ENCODE measurements at places on chromosomes 2 and 18.

- no peak for DNase-seq
Measured at GRCh38 chr2:105795575-105795934, 50.8 kb downstream of the NCK2 start.

- no peak for DNase-seq
Measured at GRCh38 chr2:238801791-238802190, 46.1 kb upstream of the TWIST2 start.

DNA sequence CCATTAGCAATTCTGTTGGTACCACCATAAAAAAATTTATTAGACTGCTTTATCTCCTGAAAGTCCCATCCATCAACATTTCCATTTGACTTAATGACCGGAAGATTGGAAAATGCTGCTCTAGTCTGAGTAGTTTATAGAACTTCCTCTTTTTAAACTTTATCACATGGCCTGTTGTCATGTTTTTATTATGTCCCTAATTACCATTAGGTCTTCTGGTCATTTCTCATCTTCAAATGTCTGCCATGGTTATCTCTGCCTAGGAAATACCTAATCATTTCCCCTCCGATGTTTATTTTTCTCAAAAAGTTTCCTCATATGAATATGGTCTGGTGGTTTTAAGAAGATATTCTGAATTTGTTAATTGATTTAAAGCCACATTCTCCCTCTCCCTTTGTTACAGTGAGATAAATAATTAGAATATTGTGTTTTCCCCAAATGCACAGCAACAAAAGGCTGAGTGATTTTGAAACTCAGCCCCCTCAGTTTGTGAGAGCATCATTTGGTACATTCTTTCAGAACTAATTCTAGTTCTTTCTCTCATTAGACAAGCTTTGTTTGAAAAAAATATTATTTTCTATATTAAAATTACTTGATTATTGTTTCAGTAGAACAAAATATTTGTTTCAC lies 317.1 kb upstream of the ST6GAL2 start:
- no peak for DNase-seq

GRCh38 chr2:183224948-183225347 lies 100.7 kb downstream of the NUP35 start:
- DNase-seq = no peak

GRCh38 chr18:68564351-68564750 lies 150.6 kb downstream of the TMX3 start:
- no peak for DNase-seq

DNA sequence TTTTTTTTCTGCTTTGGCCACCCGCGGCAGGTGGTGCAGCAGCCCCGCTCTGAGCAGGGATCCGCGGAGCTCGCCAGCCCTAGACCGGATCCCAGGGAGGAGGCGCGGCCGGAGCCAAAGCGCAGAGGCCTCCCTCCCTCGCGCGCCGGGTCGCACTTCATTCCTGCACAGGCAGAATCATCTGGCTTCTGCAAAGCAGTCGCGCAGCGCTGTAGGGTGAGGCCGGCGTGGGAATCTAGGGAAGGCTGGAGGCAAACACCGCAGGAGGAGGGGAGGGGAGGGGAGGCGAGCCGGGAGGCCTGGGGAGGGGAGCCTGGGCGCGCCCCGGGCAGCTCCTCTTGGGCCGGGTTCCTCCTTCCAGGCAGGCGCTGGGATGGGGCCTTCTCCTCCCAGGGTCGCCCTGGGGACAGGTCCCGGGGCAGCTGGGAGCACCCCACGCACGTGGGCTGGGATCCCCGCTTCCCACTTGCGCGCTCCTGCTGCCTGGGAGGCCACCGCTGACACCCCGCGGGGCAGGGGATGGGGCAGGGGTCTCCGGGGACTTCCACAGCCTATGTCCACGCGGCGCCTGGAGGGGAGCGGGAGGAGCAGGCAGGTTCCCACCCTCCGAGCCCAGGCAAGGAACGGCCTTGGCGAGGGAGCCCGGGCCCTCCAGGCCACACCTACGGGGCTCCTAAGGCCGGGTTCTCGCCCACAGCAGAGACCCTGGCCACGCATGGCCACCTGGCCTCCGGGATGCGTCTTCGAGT lies 45.0 kb downstream of the MBP start:
- no peak for DNase-seq

GRCh38 chr2:69817729-69818501 lies 11.5 kb upstream of the GMCL1 start:
- no peak for DNase-seq

DNA sequence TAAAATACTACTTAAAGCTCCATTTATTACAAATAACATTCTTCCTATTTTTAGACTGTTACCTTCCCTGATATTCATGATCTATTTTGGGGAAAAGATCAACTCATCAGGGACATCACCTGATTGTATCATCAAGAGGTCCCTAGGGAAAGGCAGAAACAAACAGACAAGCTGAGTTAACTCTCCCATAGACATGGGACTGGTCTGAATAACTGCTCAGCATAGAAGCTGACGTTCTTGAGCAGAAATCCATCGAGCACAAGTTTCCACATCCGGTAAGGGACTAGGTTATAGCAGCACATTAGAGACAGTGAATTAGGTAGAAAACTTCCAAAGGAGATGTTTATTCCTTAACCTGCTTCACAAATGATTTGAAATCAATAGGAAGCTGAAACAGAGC lies 1100.4 kb upstream of the SLC39A10 start:
- no peak for DNase-seq

DNA sequence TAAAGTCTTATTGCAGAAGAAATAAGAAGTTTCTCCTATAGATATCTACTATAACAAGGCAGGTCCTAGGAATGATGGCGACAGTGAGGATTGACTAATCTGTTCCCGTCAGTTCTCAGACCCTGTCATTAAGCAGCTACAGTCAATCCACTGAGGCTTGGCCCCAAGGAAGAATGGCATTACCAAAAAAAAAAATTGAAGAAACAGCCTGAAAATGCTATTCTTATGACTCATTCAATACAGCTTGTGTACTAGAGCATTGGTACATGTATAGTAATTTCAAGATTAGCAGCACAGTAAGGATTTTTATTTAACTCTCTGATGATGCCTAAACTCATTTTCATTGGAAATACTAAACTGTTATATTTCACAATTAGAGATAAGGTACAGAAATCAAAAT lies 1096.1 kb upstream of the NXPH2 start:
- DNase-seq = no peak

GRCh38 chr18:58977801-58978200 lies 113.1 kb downstream of the ZNF532 start:
- no peak for DNase-seq

GRCh38 chr18:5527603-5528002 lies 16.2 kb downstream of the EPB41L3 start:
- DNase-seq = no peak

DNA sequence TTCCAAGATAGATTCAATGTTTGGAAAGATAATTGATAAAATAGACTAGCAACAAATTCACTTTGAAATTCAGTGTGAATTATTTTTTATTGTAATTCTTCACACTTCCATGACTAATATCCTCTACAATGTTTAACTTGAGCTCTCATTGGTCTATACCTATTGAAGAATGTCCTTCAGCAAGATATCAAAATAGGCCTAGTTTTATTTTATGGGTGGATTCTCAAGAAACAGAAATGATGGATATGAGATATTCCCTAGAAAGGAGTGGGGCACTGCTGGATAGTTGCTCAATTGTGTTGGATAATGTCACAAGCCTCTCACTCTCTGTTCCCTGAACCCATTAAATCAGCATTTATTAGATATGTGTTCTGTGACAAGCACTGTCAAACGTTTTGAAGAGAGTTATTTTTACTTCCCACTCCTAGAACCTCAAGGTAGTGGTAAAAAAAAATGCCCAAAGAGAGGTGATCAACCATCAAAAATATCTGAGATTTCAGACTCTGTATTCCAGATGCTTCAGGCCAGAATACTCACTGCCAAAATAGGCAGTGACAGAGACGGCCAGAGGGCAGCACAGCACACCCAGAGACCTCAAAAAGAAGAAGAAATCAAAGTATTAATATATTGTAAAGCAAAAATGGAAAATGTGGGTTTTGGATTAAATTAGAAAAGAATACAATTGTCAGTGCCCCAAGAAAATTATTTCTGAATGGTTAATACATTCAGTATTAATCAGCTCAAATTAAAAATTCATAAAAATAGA lies 87.5 kb downstream of the TRIB2 start:
- DNase-seq = no peak

- no peak for DNase-seq
Measured at GRCh38 chr2:112666761-112667122, 21.0 kb downstream of the SLC20A1 start.

GRCh38 chr2:126835831-126836230 lies 62.9 kb upstream of the TEX51 start:
- DNase-seq = no peak

- DNase-seq = no peak
Measured at GRCh38 chr2:201790989-201791388, 10.3 kb upstream of the ALS2 start.

- DNase-seq = no peak
Measured at GRCh38 chr2:195741191-195741590, 84.2 kb downstream of the SLC39A10 start.

GRCh38 chr2:193985272-193985671 lies 1671.8 kb upstream of the SLC39A10 start:
- no peak for DNase-seq

GRCh38 chr2:52445686-52446085 lies 1321.9 kb upstream of the CHAC2 start:
- DNase-seq = no peak

GRCh38 chr2:165505514-165505913 lies 36.0 kb downstream of the CSRNP3 start:
- DNase-seq = no peak

DNA sequence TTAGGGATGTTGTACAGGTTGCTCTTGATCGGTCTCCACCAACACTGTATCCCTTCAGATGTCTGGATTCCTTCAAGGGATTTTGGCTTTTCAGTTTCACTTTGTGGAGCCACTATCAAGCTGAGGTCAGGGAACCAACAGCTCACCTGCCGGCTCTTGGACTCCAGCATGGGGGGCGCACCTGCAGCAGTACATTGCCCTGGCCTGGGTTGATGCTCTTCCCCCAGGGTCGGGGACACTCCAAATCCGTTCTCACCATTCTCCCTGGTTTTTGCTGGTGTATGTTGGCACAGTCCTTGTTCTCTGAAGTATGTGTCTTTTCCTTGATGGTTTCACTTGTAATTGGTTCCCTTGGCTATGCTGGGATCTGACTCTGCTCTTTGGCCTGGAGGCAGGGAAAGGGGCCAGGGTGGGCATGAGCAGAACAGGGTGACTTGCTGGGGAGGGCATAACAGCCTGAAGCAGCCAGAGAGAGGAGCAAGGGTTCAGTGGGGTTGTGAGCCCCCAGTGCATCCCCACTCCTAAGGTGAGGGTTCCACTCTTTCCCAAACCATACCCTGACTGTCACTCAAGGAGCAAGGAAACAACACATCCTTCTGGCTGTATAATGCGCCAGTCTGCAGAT lies 5.1 kb downstream of the ARHGEF4 start:
- no peak for DNase-seq

DNA sequence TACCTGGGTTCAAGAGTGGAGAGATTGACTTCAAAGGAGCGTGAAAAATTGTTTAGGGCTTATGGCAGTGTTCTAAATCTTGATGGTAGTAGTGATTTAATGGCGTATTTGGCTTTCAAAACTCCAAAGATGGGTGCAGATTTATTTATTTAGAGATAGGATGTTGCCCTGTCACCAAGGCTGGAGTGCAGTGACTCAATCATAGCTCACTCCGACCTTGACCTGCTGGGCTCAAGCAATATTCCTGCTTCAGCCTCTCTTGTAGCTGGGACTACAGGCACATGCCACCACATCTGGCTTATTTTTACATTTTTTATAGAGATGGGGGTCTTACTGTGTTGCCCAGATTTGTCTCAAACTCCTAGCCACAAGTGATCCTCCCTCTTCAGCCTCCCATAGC lies 52.5 kb downstream of the FAM117B start:
- DNase-seq = no peak

DNA sequence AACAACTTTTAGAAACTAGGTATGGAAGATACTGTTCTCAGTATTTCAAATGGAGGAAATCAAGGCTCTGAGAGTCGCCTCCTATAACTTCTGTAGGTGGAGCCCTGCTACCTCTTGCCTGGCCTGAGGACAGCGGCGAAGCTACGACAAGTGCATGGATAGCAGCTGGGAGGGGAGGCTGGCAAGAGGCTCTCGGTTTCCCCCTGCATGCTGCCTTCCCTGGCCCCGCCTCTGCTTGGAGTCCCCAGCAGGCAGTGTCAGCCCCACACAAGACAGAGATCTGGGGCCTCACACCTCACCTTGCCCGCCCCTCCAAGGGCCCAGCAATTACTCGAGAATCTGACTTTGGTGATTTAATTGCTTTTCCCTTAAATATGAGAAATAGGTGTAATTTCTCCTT lies 107.6 kb upstream of the POU3F3 start:
- no peak for DNase-seq

GRCh38 chr2:31232586-31232985 lies 1.4 kb upstream of the EHD3 start:
- DNase-seq = no peak

- DNase-seq = no peak
Measured at GRCh38 chr2:170660409-170660808, 54.7 kb upstream of the SP5 start.

- no peak for DNase-seq
Measured at GRCh38 chr2:38427936-38428335, 50.9 kb upstream of the ATL2 start.

DNA sequence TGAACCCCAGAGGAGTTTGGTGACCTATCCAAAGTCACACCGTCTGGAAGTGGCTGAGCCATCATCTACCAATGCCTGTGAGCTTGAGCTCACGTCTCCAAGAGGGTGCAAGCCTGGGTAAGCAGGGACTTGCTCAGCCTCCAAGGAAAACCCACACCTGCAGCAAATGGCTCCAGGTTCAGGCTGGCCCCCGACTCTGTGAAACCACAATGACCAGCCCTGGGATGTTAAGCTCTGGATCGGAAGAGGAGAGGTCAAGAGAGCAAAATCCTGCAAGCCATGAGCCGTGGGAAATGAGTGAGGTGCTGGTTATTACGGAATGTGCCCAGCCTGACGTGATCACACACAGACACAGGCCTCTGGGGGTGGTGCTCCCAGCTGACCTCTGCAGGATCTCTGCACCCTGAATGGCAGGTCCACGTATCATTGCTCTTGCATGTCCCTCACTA lies 94.1 kb upstream of the OTOS start:
- no peak for DNase-seq

- DNase-seq = no peak
Measured at GRCh38 chr2:127573771-127574170, 38.3 kb downstream of the MYO7B start.

DNA sequence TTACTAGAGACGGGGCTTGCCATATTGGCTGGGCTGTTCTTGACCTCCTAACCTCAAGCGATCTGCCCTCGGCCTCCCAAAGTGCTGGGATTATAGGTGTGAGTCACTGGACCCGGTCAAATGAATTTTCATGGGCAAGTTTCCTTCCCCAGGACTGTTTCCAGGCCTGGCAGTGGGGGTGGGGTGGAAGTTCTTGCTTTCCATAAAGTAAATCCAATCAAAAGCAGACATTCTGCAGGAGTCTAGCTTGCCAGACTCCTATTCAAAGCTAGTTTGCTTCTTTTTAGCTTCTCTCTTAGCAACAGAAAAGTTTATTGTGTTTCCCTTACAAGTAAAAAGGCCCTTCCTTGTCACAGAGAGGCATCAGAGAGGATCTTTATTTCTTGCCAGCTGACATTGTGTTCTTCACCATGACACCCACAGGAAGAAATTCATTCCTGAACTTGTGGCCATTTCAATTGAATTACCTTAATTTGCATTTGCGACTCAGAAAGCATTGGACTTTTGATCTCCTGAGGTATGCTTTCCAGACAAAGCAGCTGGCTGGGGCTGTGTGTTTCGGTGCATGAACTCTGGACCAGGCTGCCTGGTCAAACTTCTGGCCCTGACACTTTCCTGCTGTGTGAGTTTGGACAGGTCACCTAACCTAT lies 37.9 kb downstream of the LYPD1 start:
- no peak for DNase-seq
